ENCODE measurements at places on chromosomes 3 and 15.
A peak's percentile ranks its signal among the peaks of the same experiment; 100 is the strongest.

GRCh38 chr15:59963925-59964324 is 40.2 kb upstream of the FOXB1 start:
- no peak for DNase-seq

DNA sequence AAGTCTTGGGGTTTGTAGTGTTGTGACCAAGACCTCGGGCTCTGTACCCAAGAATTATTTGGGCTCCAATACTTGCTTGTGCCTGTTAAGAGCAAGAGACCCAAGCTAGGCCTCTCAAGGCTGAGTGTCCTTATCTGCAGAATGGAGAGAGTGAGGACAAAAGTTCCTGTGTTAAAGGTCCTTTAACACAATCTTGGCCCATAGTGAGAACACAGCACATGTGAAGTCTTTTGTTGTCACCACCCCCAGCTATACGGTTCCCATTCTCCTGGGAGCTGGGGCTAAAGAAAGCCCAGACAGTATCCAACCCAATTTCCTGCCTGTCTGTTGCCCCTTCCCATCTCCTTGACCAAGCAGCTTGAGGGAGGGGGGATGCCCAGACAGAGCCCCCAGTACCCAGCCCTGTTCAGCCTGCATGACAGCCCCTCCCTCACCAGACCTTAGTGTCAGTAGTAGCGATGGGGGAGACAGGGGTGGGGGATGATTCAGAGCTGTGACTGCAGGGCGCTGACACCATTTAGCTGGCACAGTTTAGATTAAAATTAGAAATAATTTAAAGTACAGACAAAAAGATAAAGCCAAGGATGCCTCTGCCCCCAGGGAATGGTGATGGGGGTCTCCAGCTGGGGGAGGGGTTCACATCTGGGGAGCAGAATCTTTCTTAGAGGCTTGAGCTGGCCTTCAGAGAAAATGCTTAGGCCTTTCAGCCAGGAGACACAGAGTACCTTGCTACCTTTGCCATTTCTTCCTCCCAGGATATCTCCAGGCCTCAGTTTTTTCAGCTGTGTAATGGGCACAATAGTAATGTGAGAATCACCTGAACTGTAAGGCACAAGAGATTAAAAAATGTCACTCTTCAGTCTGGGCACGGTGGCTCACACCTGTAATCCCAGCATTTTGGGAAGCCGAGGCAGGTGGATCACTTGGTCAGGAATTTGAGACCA is 2.7 kb downstream of the PRKCD start:
- DNase-seq, result no peak

DNA sequence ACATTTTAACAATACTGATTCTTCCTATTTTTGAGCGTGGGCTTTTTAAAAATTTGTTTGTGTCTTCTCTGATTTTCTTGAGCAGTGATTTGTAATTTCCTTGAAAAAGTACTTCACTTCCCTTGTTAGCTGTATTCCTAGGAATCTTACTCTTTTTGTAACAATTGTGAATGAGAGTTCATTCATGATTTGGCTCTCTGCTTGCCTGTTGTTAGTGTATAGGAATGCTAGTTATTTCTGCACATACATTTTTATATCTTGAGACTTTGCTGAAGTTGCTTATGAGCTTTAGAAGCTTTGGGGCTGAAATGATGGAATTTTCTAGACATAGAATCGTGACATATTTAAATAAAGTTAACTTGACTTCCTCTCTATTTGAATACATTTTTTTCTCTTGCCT is 582.8 kb upstream of the BCHE start:
- DNase-seq, result no peak

DNA sequence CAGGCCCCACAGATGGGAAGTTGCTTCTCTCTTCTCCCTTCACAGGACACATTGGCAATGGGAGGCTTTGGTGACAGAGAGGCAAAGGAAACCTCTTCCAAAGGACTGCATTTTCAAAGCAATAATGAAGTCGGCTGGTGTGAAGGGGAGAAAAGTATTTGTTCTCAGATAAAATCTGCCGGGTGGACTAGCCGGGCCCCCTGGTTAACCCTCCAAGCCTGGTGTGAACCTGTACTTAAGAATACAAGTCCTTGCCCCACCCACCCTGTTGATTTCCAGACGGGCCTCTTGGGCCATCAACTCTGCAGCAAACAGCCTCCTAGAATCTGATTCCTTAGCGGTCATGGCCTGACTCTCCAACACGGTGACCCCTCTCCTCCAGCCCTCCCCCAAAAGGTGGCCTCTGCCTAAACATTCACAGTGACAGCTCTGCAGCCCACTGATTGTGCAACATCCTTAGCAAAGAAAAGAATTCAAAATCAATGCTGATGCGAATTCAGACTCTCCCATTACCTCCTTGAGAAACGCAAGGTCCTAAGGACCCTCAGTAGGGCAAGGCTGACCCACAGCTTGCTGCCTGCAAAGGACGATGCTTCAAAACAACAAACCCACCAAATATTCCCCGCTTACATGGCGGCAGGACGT is 9.9 kb downstream of the TLE3 start:
- no peak for DNase-seq

- no peak for DNase-seq
These were observed 75.6 kb downstream of the ST6GAL1 start for GRCh38 chr3:187005827-187006481.

DNA sequence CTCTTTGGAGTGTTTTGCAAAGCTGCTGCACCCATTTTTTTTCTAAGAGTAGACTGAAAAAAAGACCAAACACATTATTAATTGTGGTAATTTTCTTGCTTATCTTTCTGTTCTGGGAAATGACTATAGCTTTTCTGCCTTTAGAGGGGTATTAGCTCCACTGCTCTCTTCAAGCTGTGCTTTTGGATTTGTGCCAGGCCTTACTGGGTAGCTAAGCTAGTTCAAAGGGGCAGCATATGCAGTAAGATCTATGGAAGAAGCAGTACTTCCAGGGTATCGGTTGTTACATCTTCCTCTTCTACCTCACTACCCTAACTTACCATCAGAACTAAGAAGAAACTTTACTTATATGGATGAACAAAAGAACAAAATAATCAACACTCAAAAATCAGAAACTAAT is 28.7 kb upstream of the ARIH1 start:
- no peak for DNase-seq

GRCh38 chr3:189027626-189028155 is 144.1 kb upstream of the TPRG1 start:
- no peak for DNase-seq

- DNase-seq, result no peak
These were observed 227.2 kb downstream of the SQOR start for GRCh38 chr15:45862034-45862433.

- no peak for DNase-seq
These were observed 200.5 kb upstream of the TPM1 start for GRCh38 chr15:62841891-62842559.

GRCh38 chr3:153350420-153350819 is 188.4 kb downstream of the RAP2B start:
- DNase-seq, result no peak

DNA sequence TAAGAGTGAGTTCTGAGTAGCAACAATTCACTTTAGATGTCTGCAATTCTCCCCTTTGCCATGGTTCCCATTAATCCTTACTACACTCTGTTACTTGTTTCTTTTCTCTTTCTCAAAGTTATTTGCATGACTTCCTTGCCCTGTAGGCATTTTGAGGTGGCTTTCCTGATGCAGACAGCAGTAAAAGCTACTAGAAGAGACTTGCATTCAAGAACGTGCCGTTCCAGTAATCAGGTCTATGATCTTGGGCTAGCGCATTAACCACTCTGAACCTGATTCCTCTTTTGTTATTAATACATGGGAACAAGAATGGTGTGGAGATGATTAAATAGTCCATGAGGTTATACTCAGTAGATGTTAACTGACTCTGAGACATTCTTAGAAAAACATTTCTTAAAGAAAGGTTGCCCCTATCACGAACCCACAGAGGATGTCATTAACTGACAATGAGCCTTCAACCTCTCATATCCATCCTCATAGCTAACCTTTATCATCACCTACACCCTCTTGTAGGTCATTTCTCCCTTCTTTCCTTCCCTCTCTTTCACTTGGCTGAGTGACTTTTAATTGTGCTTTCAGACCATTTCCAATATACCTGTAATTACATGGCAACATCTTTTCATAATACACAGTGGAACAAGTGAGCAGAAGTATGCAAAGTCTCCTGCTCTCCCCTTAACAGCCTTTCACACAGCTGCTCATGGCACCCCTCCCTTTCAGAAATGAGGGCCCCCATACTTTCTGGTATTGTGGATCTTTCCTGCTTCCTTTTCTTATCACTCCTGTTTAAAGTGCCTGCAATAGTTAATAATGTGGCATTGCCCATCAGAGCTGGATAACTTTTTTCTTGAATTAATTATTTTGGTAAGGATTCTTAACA is 175.9 kb downstream of the CHST2 start:
- no peak for DNase-seq

DNA sequence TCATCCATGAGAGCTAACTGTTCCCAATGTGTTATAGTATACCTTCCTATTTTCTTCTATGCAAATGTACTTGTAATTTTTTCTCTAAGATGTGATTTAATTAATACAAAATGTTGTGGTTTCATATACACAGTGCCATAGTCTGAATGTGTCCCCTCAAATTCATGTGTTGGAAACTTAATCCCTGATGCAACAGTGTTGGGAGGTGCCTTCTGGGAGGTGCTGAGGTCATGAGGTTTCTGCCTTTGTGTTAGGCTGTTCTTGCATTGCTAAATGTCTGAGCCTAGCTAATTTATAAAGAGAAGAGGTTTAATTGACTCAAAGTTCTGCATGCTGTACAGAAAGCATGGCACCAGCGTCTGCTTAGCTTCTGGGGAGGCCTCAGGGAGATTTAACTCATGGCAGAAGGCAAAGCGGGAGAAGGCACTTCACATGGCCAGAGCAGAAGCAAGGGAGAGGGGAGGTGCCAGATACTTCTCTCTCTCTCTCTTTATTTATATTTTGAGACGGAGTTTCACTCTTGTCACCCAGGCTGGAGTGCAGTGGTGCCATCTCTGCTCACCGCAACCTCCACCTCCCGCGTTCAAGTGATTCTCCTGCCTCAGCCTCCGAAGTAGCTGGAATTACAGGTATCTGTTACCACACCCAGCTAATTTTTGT is 34.7 kb upstream of the BNIP2 start:
- DNase-seq, result no peak

DNA sequence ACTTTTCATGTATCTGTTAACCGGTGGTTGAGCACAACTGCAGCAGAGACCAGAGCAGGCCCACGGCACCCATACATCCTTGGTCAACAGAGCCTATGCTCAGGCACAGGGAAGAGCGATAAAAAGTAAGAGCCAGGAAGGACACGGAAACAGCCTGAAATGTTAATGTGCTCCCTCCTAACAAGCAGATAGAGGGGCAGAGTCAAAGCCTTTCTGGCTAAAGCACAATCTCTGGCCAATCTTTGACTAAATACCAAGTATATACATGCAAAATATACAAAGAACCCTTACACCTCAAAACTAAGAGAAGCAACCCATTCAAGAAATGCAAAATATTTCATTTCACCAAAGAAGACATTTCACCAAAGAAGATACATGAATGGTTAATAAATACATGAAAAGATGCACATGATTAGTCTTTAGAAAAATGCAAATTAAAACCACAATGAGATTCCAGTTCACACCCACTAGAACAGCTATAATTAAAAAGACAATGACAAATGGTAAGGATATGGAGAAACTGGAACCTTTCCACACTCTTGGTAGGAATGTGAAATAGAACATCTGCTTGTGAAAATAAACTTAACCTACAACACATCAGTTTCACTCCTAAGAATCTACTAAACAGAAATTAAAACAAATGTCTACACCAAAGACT is 88.0 kb downstream of the OSBPL10 start:
- no peak for DNase-seq

GRCh38 chr15:84810073-84810840 is 6.9 kb upstream of the ALPK3 start:
- no peak for DNase-seq

DNA sequence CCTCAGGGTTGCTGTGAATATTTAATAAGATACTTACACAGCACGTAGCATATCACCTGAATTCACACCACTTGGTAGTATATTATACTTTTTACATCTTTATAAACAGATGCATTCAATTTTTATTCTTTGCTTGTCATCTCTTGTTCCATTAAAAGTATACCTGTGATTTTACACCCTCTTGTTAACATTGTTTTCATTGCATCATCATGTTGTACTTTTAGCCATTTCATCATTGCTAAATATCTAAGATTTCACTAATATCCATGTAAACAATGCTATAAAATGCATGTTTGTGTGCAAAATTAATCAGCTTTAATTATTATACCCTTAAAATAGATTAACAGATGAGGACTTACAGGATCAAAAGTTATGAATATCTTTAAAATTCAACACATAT is 155.3 kb downstream of the MEX3B start:
- no peak for DNase-seq

GRCh38 chr3:89392991-89393390 is 285.6 kb downstream of the EPHA3 start:
- no peak for DNase-seq

DNA sequence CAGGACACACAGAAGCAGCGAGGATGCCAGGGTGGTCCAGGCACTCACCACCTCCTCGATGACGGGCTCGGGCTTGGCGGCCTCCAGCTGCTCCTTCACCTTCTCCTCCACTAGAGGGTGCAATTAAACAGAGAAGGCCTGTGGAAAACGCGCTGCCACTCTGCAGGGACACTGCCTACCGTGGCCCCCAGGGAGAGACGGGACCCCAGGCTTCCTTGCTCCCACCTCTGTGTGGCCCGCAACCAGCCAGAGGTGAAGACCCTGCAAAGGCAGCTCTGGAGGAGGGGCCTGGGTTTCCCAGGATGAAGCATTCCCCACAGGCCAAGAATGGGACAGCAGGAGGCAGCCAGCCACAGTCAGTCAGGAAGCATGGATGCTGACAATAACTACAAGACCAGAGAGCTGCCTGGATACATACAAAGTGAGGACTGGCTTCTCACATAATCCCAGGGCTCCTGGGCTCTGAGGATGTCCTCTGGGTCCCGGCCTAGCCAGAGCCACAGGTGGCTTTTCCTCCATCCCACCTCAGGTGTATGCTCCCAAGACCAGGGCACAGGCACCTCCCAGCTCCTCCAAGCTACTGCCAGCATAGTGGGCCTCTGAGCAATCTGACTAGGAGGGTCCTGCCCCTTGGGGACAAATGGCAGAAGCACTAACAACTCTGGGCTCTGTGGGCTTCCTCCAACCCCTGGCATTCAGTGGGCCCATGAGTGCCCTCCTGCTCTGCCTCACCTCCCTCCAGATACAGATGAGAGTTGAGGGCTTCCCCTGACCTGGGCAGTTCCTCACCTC is 46.2 kb downstream of the PTH1R start:
- peak; percentile 49 for DNase-seq

DNA sequence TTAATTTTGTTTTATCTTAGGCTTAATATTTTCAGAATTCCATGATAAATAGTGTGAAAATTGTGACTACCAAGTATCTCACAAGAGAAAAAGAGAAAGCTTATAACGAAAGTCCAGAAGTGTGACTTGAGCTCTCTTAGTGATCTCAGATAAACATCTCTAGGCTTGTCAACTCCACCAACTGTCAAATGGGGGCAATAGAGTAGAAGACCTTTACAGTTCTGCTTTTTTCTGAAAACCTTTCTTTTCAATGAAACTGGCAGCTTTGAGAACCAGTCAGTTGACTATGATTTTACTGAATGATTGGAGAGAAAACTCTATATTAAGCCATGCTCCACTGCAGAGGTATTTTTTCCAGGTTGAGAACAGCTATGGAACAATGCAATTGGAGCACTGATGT is 119.2 kb upstream of the TP63 start:
- DNase-seq, result no peak
